ENCODE measurements at places on chromosomes 12 and 14.
A peak's percentile ranks its signal among the peaks of the same experiment; 100 is the strongest.

- DNase-seq, result peak; percentile 58
These were observed 29.0 kb downstream of the WBP11 start for GRCh38 chr12:14774074-14774905.

- no peak for DNase-seq
These were observed 74.8 kb downstream of the KIF21A start for GRCh38 chr12:39368096-39368495.

GRCh38 chr12:110677982-110678381, 10.9 kb downstream of the HVCN1 start:
- no peak for DNase-seq

- no peak for DNase-seq
These were observed 10.6 kb downstream of the BMP4 start for GRCh38 chr14:53946071-53946403.

DNA sequence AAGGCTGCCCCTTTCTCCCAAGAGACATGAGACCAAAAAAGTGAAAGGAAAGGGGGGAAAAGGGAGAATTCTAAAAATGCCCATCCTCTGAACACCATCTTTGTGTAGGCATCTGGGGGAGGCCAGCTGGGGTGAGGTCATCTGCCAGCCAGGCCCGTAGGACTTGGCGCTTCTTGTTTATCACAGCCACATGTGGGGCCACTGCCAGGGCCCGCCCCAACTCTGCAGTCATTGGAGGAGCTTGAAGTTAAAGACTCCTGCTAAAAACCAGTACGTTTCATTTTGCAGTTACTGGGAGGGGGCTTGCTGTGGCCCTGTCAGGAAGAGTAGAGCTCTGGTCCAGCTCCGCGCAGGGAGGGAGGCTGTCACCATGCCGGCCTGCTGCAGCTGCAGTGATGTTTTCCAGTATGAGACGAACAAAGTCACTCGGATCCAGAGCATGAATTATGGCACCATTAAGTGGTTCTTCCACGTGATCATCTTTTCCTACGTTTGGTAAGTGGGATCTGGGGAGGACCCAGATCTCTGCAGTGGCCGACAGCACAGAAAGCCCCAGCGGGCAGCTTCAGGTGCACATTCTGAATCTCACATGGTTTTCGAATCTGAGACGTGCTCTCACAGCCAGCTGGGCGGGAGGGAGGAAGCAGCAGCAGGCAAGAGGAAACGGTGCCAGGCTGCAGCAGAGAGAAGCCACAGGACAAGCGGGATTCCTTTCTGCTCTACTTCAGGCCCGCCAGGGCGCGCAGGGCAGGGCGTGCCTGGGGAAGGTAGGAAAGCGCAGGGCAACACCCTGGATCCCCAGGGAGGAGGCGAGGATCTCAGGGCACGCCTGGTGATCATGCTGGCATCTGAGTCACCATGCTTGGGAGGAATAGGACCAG, at the start of gene P2RX7:
TSS of gene P2RX7 (plus strand) at position 276 of the 881 bp plus-strand sequence. CDS start at position 371, 95 bp downstream.
- no peak for DNase-seq

DNA sequence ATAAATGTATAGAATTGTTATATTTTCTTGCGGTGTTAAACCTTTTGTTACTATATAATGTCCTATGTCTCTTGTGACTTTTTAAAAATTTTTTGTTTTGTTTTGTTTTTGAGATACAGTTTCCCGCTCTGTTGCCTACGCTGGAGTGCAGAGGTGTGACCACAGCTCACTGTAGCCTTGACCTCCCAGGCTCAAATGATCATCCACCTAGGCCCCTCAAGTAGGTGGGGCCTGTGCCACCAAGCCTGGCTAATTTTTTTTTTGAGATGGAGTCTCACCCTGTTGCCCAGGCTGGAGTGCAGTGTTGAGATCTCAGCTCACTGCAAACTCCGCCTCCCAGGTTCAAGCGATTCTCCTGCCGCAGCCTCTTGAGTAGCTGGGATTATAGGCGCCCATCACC, 26.5 kb upstream of the RCOR1 start:
- DNase-seq, result no peak

GRCh38 chr14:33938131-33938949, 12.5 kb downstream of the EGLN3 start:
- no peak for DNase-seq

DNA sequence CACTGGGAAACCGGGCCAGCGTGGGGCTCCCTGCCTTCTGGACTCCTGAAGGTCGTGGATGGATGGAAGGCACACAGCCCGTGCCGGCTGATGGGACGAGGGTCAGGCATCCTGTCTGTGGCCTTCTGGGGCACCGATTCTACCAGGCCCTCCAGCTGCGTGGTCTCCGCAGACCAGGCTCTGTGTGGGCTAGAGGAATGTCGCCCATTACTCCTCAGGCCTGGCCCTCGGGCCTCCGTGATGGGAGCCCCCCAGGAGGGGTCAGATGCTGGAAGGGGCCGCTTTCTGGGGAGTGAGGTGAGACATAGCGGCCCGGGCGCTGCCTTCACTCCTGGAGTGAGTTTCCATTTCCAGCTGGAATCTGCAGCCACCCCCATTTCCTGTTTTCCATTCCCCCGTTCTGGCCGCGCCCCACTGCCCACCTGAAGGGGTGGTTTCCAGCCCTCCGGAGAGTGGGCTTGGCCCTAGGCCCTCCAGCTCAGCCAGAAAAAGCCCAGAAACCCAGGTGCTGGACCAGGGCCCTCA, 26.9 kb downstream of the HIP1R start:
- DNase-seq, result no peak

- no peak for DNase-seq
These were observed 46.5 kb downstream of the ELK3 start for GRCh38 chr12:96240656-96241055.

DNA sequence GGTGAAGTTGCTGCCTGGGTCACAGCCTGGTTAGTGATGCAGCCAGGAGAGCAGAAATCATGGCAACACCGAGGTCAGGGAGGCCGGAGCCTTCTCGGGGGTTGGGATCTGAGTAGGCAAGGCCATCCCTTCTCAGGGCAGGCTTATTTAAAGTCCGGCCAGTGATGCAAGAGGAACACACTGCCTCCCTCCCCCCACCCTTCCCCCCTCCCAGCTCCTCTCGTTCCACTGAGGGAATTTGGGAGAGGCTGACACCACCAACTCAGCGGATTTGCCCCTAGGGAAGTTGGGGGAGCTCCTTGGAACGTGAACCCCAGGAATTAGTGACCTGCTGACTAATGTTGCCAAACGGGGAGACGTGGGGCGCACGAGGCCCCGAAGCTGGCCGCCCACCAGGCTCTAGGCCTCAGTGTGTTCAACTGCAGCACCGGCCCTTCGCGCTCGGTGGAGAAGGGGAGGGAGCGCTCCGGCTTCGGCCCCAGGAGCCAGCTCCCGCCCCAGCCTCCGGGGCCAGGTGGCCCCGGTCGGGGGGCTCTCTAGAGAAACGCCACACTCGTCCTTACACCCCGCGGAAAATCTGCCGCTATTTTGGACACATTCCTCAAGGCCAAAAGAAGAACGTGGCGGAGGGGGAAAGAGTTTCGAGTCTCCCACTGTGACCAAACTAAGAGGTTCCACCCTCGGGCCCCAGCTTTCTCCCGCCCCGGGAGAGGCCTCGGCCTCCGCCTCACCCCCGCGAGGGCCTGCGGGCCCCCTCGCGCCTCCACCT, 1.6 kb downstream of the CTDSP2 start:
- DNase-seq, result no peak

DNA sequence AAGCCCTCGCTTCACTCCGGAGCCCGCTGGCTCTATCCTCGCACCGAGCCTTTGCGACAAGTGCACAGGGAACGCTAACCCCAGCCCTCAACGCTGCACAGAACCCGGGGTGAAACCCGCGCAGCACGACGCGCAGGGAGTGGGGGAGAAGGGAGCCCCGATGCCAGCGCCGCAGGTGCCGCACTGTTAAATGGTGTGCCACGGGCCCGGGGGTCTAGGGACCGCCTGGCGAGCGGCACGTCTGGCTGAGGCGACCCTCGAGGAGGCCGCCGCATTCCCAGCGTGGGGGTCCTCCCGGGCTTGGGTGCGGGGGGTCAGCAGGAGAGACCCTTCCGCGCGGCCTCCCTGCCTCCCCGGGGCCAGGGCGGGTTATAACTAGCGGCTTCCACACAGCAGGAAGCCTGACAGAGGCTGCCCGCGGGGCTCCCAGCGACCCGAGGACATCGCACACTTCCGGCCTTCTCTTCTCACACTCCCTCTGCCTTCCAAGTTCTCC, 23.8 kb upstream of the LRTM2 start:
- no peak for DNase-seq

DNA sequence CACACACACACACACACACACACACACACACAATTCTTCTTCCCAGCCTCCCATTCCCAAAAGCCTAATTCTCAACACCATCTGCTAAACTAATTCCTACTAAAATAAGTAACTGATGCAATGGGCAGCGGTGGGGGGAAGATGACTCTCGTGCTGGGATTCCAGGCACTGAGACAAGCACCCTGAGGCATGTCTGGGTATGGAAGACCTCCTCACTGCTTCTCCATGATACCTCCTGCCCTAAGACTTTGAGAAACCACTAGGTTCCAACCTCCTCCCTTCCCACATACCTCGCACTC, 789 bp upstream of the VWF start:
- DNase-seq, result no peak

DNA sequence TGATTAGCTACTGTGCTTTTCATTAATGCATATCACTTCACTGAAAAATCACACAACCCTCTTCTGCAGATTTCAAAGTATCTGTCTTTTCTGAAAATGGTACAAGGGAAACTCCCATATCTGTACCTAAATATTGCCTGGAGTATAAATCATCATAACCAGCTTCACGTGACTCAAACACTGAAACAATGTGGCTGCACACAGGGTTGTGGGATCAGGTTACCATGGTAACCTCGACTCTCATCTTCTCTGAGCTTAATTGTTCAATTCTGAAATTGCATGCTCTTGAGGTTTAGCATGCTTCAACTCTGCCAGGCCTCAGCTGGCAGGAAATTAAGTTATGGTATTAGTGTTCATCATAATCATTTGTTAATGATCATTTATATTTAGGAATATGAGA, 77.5 kb upstream of the CPSF6 start:
- DNase-seq, result no peak

DNA sequence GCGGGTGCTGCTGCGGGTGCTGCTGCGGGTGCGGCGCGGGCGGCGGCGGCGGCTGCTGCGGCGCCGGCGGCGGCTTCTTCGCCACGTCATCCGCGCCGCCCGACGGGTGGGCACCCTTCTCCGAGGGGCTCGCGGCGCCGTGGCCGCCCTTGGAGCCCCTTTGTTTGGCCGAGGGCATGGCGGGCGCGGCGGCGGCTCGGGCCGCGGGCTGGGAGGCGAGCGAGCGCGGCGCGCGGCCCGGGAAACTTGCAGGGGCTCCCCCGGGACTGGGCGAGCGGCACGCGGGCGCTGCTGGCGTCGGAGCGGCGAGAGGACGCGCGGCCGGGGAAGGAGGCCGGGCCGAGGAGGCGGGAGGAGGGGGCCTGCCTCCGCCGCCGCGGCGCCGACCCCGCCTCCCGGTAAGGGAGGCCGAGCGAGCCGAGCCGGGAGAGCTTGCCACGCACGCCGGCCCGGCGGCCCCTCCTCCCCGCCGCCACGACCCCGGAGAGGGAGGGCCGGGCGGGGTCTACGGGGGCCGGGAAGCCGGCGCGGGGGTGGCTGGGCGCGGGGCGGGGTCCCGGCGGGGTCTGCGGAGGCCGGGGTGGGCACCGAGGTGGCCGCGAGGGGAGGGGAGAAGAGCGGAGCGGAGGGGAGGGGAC, at the start of gene CKAP4:
TSS of gene CKAP4 (minus strand) at position 347 of the 638 bp plus-strand sequence. CDS start at position 178, 169 bp downstream.
- no peak for DNase-seq

DNA sequence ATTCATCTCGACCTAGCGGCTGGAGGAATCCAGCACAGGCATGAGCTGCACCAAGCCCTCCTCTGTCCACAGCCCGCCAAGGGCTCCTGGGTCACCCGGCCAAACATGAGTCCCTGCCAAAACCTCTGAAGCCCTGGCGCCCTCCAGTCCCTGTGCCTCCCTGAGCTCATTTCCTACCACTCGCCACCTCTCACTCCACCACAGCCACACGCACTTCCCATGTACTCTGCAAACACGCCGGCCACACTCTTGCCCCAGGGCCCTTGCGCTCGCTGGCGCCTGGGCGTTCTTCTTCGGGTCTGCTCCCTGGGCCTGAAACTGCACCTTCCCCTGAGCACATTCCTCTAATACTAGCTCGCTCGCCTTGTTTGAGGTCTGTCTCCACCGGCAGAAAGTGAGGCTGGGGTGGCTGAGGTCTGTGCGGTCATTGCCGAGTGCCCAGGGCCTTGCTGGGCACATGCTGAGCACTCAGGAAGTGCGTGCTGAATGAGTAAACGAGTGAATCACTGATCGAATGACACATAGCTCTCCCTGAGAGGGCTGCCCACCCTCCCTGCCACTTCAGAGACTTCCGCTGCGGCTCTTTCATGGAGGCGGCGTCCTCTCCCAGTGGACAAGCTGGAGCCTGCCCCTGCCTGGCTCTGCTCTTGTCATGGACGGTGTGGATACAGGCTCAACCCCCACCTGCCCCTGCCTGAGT, 33.7 kb upstream of the DLK1 start:
- no peak for DNase-seq

GRCh38 chr12:76450690-76451089, 102.5 kb upstream of the BBS10 start:
- DNase-seq, result no peak

DNA sequence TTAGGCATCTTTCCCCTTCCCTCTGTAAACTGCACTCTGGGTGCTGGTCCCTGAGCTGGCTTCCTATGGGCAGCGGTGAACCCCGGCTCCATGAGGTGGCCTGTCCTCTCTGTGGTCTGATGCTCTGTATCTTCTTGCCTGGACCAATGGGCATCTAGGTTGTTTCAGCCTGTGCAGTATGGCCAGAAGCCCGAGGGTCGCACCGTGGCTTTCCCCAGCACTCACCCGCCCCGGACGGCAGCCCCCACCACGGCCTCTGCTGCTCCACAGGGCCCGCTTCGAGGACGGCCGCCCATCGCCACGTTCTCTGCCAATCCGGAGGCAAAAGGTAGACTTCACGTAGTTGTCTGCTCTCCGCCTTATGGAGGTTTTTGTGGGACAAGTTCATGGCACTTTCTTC, 70.1 kb downstream of the EP400 start:
- DNase-seq, result no peak

DNA sequence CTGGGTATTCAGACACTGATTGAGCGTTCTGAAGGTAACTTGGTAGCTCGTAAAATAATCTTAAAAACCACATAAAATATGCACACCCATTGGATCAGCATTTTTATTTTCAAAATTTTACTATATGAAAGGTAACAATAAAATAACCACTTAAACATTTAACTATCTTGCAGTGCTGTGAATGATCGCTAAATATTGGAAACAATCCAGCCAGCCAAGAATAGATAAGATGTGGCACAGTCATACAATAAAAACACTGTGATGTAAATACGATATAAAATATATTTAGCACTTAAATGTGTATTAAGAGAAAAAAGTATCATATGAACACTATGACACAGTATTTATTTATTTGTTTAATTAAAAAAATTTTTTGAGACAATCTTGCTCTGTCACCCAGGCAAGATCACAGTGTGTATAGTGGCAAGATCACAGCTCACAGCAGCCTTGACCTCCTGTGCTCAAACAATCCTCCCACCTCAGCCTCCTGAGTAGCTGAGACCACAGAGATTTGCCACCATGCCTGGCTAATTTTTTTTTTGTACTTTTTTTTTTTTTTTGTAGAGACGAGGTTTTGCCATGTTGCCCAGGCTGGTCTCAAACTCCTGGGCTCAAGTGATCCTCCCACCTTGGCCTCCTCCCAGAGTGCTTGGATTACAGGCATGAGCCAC, 39.4 kb downstream of the SDR9C7 start:
- DNase-seq, result no peak

DNA sequence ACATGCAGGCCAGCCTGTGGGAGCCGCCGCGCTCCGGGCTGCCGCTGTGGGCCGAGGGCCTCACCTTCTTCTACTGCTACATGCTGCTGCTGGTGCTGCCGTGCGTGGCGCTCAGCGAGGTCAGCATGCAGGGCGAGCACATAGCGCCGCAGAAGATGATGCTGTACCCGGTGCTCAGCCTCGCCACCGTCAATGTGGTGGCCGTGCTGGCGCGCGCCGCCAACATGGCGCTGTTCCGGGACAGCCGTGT, 2.9 kb downstream of the TMEM121 start:
- no peak for DNase-seq

Data from stimulated activated CD8-positive, alpha-beta memory T cell treated with anti-CD3 and anti-CD28 coated beads, Interleukin-7, amount 100 ng/mL, for 1 hour (primary cell).